ENCODE measurements at places on chromosomes 1 and 21.

- no peak for DNase-seq
These were observed 74.6 kb downstream of the GPR88 start for GRCh38 chr1:100612540-100612939.

DNA sequence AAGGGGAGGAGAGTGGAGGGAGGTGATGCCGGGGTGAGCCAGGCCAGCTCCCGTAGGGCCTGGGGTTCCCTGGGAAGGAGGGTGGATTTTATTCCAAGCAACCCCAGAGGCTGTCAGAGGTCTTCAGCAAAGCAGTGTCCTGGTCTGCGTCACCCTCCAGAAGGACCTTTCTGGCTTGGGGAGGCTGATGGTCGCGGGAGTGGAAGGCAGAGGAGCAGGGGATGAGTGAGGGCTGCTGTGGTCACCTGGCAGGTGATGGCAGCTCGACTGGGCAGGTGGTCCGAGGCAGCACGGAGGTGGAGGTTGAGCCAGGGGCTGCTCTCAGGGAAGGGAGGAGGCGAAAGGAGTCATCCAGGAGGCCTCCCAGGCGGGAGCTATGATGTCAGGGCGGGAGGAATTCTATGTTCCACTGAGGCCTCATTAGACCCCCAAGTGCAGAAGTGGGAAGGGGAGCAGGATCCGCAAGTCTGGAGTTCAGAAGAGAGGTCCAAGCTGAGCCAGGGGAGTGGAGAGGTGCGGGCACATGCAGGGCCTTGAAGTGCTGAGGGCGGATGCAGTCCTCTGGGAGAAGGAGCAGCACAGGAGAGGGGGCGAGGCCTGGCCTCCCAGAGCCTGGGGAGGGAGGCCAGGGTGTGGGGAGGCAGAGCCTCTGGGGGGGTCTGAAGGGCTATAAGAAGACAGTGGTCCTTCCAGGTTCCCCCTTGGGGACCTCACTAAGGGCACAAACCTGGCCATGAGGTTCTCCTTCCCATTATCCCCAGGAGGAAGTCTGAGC, 33.3 kb downstream of the BMP8A start:
- no peak for DNase-seq

- no peak for DNase-seq
These were observed 1.6 kb upstream of the PIGK start for GRCh38 chr1:77220687-77221463.

- DNase-seq, result no peak
These were observed 795.2 kb upstream of the TMPRSS15 start for GRCh38 chr21:19198801-19199200.

DNA sequence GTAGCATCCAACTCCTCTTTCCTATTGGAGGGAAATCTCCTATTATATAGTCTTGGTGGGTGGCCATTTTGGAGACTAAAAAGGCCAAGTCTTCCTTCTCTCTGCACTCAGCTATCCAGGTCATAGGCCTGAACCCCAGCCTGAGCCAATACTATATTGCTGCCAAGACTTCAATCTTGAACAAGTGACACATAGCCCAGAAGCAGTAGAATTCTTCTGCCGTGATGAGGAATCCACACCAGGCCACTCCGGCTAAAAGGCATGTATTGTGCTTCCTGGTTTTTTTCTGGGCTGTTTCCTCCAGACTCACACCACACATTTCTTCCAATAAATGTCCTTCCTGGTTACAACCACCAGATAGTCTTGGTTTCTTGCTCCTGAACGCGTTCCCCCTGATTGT, 43.0 kb downstream of the ATF3 start:
- no peak for DNase-seq

DNA sequence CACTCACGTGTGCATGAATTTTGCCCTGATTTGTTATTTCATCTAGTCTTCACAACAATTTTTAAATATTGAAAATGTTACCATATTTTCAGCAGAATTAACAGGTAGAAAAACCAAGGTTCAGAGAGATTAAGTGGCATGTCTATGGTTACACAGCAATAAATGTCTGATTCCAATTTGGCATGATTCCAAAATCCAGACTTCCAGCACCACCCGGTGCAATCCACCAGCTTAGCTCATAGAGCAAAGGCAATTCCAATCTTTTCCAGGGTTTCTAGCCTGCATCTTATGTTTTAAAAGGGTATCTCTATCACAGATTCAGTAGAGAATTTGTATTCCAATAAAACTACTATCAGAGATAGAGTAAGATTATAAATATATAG, 161.8 kb downstream of the TPR start:
- no peak for DNase-seq

DNA sequence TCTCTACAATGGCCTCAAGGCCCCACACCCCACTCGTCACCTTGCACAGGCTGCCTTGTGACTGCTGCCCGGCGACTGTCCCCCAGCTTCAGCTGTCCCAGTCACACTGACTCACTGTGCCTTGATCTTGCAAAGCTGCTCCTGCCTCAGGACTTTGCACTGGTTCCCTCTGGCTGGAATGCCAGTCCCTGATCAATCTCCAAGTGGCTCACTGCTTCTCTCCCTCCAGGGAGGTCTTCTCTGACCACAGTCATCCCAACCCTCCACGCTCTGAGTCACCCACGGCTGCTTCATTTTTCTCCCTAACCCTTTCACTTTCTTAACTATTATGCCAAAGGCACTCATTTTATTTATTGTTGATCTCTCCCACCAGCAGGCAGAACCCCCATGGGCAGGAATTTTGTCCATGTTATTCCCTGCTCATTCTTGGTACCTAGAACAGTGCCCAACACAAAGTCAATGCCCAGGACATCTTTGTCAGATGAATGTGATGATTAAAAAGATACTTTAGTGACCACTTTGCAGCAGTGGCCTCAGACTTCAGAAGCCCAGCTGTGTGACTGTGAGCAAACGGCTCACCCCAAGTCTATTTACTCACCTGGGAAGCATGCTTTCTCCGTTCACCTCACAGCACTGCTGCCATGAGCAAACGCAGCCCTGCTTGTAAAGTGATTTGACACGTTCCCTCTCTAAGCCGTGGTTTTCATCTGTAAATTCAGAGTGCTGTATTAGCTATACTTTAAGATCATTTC, 53.4 kb downstream of the ZBTB18 start:
- DNase-seq, result no peak

GRCh38 chr1:218865591-218865990, 308.1 kb upstream of the LYPLAL1 start:
- DNase-seq, result no peak

DNA sequence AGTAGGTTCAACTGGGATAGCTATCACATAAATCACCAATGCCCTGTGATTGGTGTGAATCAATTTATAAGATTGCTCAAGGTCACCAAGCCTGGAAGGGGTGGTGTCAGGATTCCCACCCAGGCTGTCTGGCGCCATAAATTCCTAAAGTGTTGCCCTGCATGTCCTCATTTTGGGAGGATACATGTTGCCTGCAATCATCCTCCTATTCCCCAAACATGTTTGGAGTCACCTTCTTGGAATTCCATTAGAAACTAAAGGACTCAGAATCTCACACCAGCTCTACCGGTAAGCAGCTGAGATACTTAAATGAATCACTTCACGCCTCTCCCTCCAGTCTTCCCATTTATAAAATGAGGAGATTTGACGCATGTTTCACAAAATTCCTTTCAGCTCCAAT, 54.1 kb upstream of the SLC45A1 start:
- DNase-seq, result no peak

DNA sequence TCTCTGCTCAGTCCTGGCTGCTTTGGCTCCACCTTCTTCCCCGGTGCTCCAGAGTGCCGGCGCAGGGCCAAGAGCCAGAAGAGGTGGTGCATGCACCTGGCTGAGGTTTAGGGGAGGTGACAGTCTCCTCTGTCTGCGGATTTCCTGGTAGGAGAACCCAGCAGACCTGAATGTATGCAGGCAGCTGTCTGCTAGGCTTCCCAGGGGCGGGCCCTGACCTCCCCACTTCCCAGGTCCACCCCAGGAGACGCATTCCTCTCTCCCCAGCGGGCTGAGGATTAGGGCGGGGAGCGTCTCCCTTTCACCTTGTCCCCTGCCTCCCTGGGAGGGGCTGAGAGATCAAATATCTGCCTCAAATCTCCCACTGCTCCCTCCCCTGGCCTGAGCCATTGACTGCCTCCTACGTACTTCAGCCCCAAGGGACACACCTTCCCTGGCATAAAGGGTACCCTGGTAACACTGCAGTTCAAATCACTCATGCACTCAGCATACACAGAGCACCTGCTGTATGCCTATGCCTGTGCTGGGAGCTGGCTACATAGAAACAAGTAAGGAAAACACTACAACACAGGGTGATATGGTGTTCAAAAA, 27.5 kb downstream of the DMBX1 start:
- no peak for DNase-seq

GRCh38 chr1:8040586-8040985, 14.5 kb upstream of the ERRFI1 start:
- no peak for DNase-seq

DNA sequence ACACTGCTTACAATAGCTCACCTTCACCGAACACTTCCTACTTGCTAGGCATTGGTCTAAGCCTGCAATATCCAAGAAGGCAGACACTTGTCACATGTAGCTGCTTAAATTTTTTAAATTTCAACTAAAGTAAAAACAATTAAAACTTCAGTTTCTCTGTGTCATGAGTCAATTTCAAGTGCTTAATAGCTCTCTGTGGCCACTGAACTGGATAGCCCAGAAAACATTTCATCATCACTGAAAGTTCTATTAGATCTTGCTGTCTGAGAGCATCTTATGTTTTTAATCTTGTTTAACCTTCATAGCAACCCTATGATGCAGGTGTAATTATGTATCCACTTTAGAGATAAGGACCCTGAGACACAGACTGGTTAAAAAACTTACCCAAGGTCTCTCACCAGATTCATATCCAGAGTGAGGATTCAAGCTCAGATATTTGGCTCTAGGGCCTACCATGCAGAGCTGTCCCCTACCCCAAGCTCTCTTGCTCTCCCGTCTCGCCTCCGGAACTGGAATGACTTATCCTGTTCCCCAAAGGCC, 2.6 kb upstream of the FCRL6 start:
- DNase-seq, result no peak

GRCh38 chr1:228835911-228836310, 100.6 kb downstream of the RHOU start:
- no peak for DNase-seq

DNA sequence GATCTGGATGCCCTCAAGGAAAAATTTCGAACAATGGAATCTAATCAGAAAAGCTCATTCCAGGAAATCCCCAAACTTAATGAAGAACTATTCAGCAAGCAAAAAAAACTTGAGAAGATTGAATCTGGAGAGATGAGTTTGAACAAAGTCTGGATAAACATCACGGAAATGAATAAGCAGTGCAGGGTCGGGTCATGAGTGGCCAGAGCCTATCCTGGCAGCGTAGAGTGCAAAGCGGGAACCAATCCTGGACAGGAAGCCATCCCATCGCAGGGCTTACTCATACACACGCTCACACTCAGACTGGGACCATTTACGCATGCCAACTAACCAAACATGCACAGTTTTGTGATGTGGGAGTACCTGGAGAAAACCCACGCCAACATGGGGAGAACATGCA, 43.1 kb downstream of the ZMYM1 start:
- DNase-seq, result no peak

DNA sequence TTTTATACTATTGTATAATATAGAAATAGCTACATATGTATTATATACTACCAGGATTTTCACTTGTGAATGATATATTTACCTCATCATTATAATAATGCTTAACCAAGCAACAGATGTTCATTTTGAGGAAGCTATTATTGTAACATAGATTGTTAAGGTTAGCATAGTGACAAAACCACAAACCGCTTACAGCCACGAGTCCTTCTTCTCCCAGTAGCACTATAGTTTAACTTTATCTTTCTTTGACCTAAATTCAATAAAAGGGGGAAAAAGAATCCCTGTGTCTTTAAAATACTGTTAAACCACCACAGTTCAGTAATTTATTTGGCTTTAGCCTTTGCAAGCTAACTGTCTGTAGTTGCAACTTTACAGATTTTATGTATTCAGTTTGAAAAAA, 1039.4 kb upstream of the B3GALT2 start:
- no peak for DNase-seq

- DNase-seq, result no peak
These were observed 396.2 kb upstream of the DUSP10 start for GRCh38 chr1:222138095-222138494.

DNA sequence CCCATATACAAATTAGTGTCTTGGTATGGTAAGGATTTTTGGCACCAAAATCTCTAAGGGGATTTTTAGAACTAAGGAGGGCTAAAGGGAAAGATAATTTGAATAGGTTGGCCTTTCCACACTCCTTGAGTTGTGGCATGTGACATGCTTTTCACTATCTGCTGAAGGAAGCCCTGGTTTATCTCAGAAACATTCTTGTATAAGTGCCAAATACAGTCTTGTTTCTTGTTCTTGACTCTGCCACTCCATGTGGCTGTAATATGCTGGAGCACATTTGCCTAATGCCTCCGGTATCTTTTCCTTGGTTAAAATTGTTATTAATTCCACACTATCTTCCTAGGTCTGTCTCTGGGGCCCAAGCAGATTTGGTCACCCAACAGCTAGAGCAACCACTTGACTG, 457.0 kb downstream of the USP25 start:
- no peak for DNase-seq

DNA sequence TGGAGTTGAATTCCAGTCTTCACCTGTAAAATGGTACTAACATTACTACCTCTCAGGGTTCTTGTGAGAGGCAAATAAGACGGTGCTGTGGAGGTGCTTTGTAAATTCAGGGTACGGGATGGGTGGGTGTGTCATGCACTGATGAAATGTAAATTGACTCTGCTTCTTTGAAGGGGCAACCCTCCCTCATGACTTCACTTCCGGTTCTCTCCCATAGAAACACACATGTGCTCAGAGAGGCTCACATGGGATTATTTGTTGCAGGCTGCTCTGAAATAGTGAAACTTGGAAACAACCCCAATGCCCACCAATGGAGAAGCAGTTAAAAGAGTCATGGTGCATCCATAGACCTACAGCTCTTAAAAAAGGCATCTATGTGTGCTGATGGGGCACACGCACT, 44.9 kb upstream of the SCMH1 start:
- no peak for DNase-seq

DNA sequence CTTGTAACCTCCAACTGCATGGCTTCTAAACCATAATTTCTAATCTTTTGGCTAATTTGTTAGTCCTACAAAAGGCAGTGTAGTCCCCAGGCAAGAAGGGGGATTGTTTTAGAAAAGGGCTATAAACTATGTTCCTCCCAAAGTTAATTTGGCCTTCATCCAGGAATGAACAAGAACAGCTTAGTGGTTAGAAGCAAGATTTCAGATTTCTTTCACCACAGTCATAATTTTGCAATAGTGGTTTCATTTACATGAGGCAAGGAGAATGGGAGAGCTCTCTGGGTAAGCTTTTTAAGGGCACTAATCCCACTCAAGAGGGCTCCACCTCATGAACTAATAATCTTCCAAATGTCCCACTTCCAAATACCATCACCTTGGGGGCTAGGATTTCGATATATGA, 1353.9 kb downstream of the NCAM2 start:
- DNase-seq, result no peak

DNA sequence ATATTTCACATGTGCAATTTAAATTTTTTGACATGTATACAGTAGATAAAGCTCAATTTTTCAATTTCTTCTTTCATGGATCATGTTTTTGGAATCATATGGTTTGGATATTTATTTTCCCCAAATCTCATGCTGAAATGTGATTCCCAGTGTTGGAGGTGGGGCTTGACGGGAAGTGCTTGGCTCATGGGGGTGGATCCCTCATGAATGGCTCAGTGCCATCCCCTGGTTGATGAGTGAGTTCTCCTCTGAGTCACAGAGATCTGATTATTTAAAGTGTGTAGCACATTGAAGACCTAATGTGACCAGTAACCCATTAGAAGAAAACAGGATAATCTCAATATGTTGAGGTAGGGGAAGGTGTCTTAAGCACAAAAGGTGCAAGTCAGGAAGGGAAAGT, 9.1 kb upstream of the IFI16 start:
- DNase-seq, result no peak

- DNase-seq, result no peak
These were observed 13.7 kb downstream of the CD34 start for GRCh38 chr1:207897188-207897587.
